ENCODE measurements at places on chromosomes 3 and 15.
A peak's percentile ranks its signal among the peaks of the same experiment; 100 is the strongest.

GRCh38 chr3:139675327-139675726, 2.4 kb downstream of the NMNAT3 start:
- no peak for DNase-seq

GRCh38 chr3:57142411-57142723, 22.8 kb downstream of the IL17RD start:
- no peak for DNase-seq

GRCh38 chr3:196423044-196423781, 9.0 kb downstream of the UBXN7 start:
- DNase-seq, result no peak

DNA sequence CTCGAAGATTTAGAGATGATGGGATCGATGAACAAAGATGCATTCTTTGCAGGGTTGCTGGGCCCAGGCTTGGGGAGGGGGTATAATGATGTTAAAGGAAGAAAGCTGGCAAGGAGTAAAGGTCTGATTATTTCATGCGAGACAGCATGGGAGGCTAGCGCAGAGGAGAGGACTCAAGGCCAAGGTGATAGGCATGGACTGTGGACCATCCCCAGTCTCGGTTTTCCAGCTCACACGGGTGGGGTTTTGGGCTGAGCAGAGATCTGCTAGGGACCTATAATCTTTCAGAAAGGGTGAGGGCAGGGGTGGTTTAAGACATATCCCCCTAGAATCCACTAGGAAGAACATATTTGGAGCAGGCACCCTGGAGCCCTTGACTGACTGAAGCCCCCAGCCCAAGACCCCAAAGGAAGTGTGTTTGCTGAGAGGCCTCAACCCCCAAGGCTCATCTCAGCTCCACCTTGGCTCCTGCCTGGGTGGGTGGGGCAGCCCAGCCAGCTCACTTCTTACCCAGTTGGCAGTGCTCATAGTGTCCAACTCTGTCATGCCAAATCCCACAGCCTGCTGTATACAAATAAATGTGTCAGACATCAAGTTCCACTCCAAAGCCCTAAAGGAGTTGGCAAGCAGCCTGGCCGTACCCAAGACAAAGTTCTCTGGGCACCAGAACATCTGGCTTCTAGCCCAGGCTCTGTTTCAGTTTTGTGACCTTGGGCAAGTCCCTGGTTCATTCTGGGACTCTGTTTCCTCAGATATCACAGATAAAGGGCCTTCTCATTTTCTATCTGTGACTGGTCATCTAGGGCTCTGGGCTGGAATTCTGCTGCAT, 17.9 kb downstream of the ACSBG1 start:
- DNase-seq, result no peak

GRCh38 chr15:91909574-91909973, 56.1 kb downstream of the SLCO3A1 start:
- no peak for DNase-seq

- no peak for DNase-seq
These were observed 261.1 kb upstream of the PDZRN3 start for GRCh38 chr3:73885862-73886261.

DNA sequence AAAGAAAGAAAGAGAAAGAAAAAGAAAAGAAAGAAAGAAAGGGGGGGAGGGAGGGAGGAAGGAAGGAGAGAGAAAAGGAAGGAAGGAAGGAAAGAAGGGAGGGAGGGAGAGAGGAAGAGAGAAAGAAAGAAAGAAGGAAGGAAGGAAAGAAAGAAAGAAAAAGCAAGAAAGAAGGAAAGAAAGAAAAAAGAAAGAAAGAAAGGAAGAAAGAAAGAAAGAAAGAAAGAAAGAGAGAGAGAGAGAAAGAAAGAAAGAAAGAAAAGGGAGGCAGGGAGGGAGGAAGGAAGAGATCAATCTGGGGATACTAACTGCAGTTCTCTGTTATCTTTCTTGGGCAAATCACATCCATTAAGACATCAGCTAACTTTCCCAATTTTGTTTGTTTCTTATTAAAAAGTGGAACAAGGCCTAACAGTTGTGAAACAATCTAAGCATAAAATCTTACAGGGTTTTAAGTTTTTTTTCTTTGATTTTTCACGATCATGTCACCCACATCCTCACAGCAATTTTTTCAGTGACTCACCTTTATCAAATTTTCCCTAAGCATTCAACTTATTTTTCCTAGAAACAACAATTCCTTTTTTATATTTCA, 36.8 kb downstream of the TBC1D2B start:
- no peak for DNase-seq

GRCh38 chr3:124650798-124651197, 79.5 kb upstream of the UMPS start:
- peak; percentile 2 for DNase-seq

DNA sequence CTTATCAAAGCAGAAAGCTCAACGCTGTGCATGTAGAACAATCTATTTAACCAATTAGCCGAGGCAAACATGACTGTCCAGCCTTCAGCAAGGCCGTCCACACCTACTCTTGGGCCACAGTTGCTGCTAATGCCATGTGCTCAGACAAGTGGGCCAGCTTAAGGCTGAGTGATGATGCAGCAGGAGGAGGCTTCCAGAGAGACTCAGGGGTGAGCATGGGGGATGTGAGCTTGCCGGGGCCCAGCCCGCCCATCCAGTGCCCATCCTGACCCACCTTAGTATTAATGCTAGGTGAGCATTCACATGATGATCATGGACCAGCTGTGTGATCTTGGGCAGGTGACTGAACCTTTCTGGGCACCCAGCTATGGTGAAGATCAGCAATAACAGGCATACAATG, 150.1 kb downstream of the TPRA1 start:
- no peak for DNase-seq

GRCh38 chr3:17979911-17980310, 237.5 kb upstream of the TBC1D5 start:
- no peak for DNase-seq

- no peak for DNase-seq
These were observed 30.7 kb upstream of the CGNL1 start for GRCh38 chr15:57345584-57345983.

GRCh38 chr3:189393598-189393997, 221.8 kb downstream of the TPRG1 start:
- DNase-seq, result no peak

DNA sequence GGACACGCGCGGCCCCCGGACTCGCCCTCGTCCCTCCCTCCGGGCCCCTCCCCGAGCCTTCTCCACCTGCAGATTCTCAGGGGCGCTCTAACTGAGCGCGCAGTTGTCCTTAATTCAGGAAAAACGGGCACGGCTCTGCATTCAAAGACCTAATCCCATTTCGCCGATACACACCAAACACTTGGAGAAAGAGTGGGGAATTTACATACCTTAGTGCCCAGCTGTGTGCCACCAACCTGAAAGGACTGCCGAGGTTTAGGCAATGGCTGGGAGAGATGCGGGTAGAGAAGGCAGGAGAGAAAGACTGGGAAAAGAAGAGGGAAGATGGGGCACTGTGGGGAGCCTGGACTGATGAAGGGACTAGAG, 21.8 kb downstream of the IGDCC3 start:
- no peak for DNase-seq

DNA sequence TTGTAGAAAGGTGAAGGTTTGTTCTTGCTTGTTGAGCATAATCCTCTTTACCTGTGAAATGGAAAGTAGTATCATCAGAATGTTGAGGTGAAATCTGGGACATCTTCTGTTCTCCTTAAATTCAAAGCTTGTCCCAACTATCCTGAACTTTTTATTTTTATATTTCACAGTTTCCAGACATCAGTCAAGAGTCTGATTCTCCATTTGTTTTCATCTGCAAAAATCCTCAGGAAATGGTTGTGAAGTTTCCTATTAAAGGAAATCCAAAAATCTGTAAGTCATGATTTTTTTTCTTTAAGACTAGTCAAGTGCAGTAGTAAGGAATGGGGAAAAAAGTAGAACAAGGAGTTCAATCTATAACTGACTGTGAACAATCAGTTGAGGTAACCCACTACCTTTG, 15.5 kb upstream of the ZNF609 start:
- no peak for DNase-seq

DNA sequence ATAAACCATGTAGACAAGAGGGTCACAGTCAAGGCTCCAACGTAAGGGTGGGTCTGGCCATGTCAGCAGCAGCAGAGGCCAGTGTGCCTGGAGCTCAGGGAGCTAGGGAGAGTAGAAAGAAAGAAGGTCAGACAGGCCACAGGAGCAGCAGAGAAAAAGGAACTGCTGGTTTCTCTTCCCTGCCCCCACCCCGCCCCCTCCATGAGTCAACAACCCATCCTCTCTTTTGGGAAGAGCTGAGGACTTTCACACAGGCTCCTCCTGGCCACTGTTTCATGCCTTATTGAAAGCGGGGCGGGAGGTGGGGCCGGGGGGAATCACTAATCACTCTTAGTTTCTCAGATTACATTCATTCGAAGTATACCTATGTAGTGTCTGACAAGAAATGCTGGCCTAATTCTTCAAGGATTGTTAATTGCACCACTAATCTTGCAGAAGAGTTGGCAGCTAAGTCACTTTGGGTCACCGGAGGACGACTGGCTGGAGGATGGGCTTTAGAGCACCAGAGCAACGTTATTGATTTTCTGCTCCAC, 9.1 kb upstream of the SCG3 start:
- DNase-seq, result no peak

DNA sequence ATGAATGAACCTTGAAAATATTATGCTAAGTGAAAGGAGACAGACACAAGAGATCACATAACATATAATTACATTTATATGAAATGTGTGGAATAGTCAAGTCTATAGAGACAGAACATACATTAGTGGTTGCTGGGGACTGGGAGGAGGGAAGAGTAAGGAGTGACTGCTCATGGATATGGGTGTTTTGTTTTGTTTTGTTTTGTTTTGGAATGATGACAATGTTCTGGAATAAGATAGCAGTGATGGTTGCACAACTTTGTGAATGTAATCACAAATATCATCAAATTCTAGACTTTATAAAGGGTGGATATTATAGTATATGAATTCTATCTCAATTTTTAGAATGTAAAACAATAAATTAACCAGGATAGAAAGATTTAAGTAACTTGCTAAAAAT, 57.4 kb upstream of the PHLDB2 start:
- DNase-seq, result no peak

DNA sequence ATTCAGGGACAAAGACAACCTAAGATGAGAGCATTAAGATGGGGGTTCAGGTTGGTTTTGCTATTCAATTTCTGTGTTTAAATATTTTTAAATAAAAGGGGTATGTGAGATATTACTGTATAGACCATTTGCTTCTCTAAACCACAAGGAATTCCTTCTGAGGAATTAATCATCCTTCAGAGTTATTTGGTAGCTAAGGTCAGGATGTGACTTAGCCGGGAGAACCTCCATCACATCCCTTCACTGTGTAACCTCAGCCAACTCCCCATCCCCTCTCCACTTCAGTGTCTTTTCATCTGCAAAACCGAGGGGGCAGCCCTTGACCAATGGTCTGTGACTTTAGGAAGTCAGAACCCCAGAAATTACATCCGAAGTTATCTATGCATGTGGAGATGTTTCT, 48.7 kb upstream of the SKOR1 start:
- DNase-seq, result no peak

DNA sequence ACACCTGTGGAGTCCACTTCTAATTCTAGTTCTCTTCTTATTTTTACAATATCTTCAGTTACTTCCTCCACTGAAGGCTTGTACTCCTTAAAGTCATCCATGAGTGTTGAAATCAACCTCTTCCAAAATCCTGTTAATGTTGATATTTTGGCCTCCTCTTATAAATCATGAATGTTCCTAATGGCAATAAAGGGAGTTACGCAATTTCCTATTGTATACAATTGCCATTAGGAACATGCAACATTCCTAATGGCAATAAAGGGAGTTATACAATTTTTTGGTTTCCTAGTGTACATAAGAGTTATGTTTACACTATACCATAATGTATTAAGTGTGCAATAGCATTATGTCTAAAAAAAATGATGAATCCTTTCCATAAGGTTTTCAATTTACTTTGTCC, 9.2 kb upstream of the TIGIT start:
- DNase-seq, result no peak

- DNase-seq, result no peak
These were observed 314.6 kb downstream of the GBE1 start for GRCh38 chr3:81446806-81447205.

DNA sequence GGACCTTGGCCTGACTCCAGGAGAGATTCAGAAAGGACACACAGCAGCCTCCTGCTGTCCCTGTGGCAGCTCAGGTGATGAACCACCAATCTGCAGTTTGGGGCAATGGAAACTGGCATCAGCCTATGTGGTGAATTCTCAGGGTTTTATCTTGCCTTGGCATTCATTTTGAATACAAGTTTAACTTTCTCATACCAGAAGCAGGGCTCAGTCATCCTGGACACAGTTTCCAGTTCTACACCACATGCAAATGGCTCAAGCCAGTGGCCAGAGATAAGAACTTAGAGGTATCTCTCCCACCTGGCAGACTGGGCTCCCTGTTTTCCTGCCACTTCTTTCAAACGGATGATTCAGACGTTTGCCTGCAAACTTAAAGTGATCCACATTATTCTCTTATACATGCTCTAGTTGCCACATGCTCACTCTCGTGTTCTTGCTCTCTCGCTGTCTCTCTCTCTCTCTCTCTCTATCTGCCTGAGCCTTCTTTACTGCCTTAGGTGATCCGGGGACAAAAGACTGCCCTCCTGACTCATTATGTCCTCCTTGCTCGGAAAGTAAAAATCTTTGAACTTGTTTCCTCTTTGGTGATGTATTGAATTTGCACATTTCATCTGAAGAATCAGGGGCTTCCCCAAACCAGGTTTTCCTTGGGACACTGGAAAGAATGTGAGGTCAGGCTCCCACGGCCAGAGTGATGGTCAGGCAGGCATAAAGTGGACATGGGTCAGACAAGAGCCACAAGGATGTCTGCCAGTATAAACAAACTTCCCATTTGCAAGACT, 99.6 kb upstream of the STT3B start:
- no peak for DNase-seq

DNA sequence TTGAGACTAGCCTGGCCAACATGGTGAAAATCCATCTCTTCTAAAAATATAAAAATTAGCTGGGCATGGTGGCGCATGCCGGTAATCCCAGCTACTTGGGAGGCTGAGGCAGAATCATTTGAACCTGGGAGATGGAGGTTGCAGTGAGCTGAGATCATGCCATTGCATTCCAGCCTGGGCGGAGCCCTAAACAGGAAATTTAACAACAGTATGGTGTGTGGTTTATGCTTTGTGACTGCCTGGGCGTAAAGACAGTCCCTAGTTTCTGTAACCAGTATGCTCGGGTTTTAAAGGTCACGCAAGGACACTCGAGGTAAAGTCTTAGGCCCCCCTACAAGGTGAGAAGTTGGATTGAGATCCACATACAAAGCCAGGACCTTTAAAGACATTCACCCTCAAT, 43.3 kb downstream of the USP50 start:
- DNase-seq, result no peak

DNA sequence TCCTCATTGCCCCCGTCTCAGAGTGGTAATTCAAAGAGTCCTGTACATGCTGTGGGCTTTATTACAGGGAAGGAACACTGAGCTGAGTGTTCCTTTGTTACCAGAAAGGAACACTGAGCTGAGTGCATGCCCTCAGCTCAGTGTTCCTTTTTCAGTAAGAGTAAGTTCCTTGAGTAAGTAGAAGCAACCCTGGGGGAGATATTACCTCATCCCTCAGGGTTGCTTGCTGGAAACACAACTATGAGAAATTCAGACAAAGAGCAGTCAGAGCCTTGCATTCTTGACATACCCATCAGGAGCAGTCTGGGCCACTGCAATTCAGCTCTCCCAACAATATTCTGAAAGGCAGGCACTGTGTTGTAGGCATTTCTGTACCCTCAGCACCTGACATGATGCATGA, 17.0 kb downstream of the CHRM5 start:
- no peak for DNase-seq

- DNase-seq, result no peak
These were observed 43.2 kb downstream of the EPHB3 start for GRCh38 chr3:184604615-184605290.

GRCh38 chr3:119570229-119570628, 9.1 kb upstream of the ADPRH start:
- DNase-seq, result peak; percentile 29
